ENCODE measurements at places on chromosomes 12 and 14. TPM values are rescaled to one million over a fixed set of nuclear protein-coding genes. Genes with fewer than 3 reads are reported as not detected.
A peak's percentile ranks its signal among the peaks of the same experiment; 100 is the strongest.

DNA sequence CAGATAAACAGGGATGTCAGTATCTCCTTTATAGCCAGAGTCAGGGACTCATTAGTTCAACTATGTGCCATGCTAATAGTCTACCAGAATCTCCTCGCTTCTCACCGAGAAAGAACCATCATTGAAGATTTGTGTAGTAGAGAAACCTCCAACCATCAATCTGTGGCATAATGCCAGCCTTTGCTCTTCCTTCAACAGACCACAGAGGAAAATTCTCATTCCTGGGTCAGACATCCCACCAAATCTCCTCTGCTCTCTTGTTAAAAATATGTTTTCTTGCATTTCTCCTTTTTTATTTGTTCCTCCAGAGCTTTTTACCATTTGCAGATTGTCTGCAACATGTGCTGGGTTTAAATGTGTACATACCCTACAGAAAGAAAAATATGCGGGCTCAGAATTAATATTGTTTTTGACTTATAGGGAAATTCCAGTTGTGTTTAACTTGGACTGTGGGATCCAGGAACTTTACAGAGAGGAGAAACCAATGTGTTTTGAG is 64.9 kb downstream of the LLPH start:
- H3K4me3 ChIP-seq = no peak overlapping the region
- 0 out of 2 replicates have a peak, but pooled peaks cover 8% of the 10 kb centered on the region for H3K27me3 ChIP-seq
- no peak overlapping the region for H3K27ac ChIP-seq
- H3K4me1 ChIP-seq = no peaks in the 10 kb centered on the region
- no peak for DNase-seq

GRCh38 chr14:95044463-95045105 is 112.7 kb downstream of the DICER1 start:
- H3K27ac ChIP-seq = no peak overlapping the region
- peaks cover 19% of the 10 kb centered on the region for H3K27me3 ChIP-seq
- no peak overlapping the region for H3K4me3 ChIP-seq
- no peaks in the 10 kb centered on the region for H3K4me1 ChIP-seq

- no peaks in the 10 kb centered on the region for H3K27me3 ChIP-seq
- no peak for DNase-seq
- no peaks in the 10 kb centered on the region for H3K4me1 ChIP-seq
- no peaks in the 10 kb centered on the region for H3K36me3 ChIP-seq
These were observed 42.3 kb downstream of the FZD10 start for GRCh38 chr12:130204541-130204953.

- peaks cover 9% of the 10 kb centered on the region for H3K36me3 ChIP-seq
- H3K4me1 ChIP-seq = no peaks in the 10 kb centered on the region
- H3K4me3 ChIP-seq = no peak overlapping the region
- DNase-seq = no peak
- no peak overlapping the region for H3K27ac ChIP-seq
- no peaks in the 10 kb centered on the region for H3K27me3 ChIP-seq
These were observed 8.2 kb downstream of the TDG start for GRCh38 chr12:103973909-103974308.

DNA sequence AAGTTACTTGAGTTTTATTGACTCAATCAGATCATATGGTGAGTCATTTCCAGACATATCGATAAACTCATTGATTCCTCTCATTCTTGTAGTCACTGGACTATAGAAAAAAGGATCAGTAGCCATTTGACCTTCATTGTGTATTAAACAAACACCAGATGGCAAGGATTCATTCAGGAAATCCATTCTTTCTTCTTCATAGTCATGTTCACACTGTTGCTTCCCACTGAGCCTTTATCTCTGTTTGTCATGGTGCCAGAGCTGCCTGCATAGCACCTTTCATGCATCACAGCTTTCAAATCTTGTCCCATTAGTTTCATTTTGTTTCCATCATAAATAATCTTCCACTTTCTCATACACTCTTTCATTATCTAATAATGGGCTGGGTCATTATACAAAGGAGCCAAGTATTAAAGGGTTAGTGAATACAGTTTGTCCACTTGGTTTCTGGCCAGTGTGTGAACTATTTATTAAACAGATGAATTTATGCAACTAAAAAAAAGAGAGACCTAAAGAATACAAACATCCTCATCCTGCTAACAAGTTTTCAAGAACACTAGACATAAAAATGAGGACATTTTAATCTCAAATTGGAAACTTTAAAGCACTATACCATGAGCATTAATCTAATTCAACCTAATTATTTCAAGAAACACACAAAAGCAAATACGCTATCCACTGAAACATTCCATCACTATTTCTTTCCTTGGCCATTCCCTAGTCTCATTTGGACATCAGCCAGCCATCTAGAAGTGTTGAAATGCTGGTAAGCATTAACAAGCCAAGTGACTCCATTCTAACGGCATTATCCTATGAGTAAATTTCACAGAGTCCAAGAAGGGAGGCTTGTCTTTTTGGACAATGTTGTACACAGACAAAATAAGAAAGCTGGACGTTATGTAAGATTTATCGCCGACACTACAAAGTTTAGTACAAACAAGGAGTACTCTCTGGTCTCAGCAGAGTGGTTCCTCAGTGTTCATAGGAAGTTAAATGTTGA is 476.5 kb downstream of the FOXG1 start:
- H3K27me3 ChIP-seq = no peaks in the 10 kb centered on the region
- no peaks in the 10 kb centered on the region for H3K4me1 ChIP-seq
- no peak overlapping the region for H3K27ac ChIP-seq
- DNase-seq = no peak
- H3K36me3 ChIP-seq = no peaks in the 10 kb centered on the region

- peaks cover 8% of the 10 kb centered on the region for H3K4me1 ChIP-seq
- DNase-seq = no peak
- no peak overlapping the region for H3K4me3 ChIP-seq
- no peaks in the 10 kb centered on the region for H3K36me3 ChIP-seq
These were observed 10.9 kb downstream of the SYNDIG1L start for GRCh38 chr14:74415115-74415437.

- no peak overlapping the region for H3K27ac ChIP-seq
- H3K4me1 ChIP-seq = peaks cover 22% of the 10 kb centered on the region
These were observed 19.0 kb downstream of the RIN3 start for GRCh38 chr14:92532490-92533163.

- no peaks in the 10 kb centered on the region for H3K27me3 ChIP-seq
- H3K27ac ChIP-seq = no peak overlapping the region
- no peaks in the 10 kb centered on the region for H3K4me1 ChIP-seq
- no peaks in the 10 kb centered on the region for H3K36me3 ChIP-seq
- H3K4me3 ChIP-seq = no peak overlapping the region
These were observed 39.9 kb downstream of the SOS2 start for GRCh38 chr14:50191499-50191898.

DNA sequence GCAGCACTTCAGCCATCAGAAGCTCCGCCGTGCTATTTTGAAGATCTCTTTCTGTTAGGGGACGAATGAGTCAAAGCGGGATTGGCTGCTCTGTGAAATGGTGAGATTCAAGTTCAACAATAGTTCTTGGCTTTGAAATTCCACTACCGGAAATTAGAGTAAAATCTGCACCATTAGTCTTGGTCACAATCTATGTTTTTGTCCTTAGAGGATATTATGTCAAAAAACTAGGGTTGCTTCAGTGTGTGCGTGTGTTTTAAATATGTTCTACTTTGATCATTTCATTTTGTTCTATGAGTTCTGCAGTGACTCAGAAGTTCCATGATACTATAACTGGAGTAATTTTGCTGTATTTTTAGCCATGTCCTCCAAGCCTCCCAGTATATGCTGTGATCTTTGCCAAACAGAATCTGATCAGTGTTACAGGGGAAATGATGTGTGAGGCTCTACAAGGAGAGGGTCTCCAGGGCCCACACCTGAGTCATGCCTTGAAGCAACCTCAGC is 22.6 kb downstream of the GPHB5 start:
- H3K4me1 ChIP-seq = no peaks in the 10 kb centered on the region
- DNase-seq = no peak
- H3K36me3 ChIP-seq = no peaks in the 10 kb centered on the region
- no peak overlapping the region for H3K27ac ChIP-seq
- no peak overlapping the region for H3K4me3 ChIP-seq
- peaks cover 51% of the 10 kb centered on the region for H3K27me3 ChIP-seq

Gene MYF5
- not detected for total RNA-seq

Gene WDR20
- 21.1 TPM for total RNA-seq

DNA sequence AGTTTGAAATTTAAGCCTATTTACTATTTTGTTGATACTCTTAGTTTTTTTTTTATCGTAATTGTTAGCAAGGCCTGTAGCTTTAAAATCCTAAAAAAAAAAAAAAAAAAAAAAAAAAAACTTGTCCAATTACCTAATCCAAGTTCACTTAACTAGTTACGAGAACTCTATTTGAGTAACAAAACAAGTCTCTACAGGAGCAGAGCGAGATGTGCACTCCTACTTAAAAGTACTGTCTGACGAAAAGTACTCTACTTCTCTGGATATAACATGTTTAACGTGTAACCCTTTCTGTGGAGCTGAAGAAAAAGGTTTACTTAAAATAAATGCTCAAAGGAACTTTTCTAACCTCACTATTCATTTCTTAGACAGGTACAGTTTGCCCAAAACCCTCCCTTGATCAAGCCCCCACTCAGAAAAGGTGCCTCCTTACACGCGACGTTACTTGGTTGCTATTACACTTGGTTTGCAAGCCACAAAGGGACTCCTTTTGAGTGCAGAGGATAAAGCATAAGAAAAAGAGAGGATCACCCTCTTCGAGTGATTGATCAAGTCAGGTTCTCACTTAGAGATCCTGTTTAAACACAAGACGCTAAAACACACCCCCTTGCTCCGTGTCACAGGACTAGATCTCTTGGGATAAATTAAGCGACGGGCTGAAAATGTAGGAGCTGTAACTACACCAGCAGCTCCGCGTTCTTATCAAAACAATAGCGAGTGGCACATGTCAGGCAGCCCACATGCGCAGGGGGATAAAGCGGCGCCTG is 2.2 kb downstream of the BAZ1A start:
- H3K27ac ChIP-seq = peak overlapping the region; percentile 99
- no peaks in the 10 kb centered on the region for H3K27me3 ChIP-seq
- H3K36me3 ChIP-seq = no peaks in the 10 kb centered on the region
- DNase-seq = no peak

- no peak overlapping the region for H3K4me3 ChIP-seq
- no peaks in the 10 kb centered on the region for H3K27me3 ChIP-seq
- H3K27ac ChIP-seq = no peak overlapping the region
- H3K4me1 ChIP-seq = no peaks in the 10 kb centered on the region
These were observed 775.7 kb downstream of the SLC6A15 start for GRCh38 chr12:84136862-84137367.

Gene HOXC5
- total RNA-seq = 1.1 TPM

DNA sequence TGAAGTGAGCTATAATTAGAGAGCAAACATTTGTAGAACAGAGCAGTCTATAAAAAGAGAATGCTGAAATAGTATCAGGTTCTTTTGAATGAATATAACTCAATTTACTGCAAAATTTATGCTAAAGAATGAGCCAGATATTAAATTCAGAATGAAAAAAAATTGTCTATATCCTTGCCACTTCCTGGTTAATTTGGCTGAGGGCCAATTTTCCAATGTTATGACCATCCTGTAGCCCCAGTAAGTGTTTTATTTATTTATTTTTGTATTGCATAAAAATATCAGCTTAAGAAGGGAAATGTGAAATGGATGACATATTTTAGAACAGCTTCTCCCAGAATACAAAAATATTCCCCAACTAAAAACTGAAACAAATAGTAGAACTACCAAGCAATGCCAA is 263.4 kb downstream of the SOX5 start:
- no peaks in the 10 kb centered on the region for H3K36me3 ChIP-seq
- H3K4me1 ChIP-seq = no peaks in the 10 kb centered on the region
- H3K27ac ChIP-seq = no peak overlapping the region
- no peak for DNase-seq
- no peaks in the 10 kb centered on the region for H3K27me3 ChIP-seq
- no peak overlapping the region for H3K4me3 ChIP-seq

- no peaks in the 10 kb centered on the region for H3K36me3 ChIP-seq
- no peak for DNase-seq
- no peaks in the 10 kb centered on the region for H3K4me1 ChIP-seq
- H3K4me3 ChIP-seq = no peak overlapping the region
These were observed 91.0 kb upstream of the MON2 start for GRCh38 chr12:62375603-62376002.

Gene RNU6-8
- total RNA-seq = not detected

- no peak overlapping the region for H3K27ac ChIP-seq
- H3K4me1 ChIP-seq = no peaks in the 10 kb centered on the region
- H3K36me3 ChIP-seq = no peaks in the 10 kb centered on the region
These were observed 21.0 kb upstream of the GRIP1 start for GRCh38 chr12:66699738-66700482.

GRCh38 chr12:65603438-65604351 is 220.6 kb upstream of the HMGA2 start:
- peak overlapping the region; percentile 45 for H3K4me3 ChIP-seq
- H3K4me1 ChIP-seq = peaks cover 80% of the 10 kb centered on the region
- H3K27me3 ChIP-seq = no peaks in the 10 kb centered on the region
- H3K27ac ChIP-seq = peak overlapping the region; percentile 94
- no peaks in the 10 kb centered on the region for H3K36me3 ChIP-seq

- H3K27me3 ChIP-seq = no peaks in the 10 kb centered on the region
- peaks cover 39% of the 10 kb centered on the region for H3K36me3 ChIP-seq
- no peak overlapping the region for H3K4me3 ChIP-seq
- DNase-seq = no peak
- no peak overlapping the region for H3K27ac ChIP-seq
- H3K4me1 ChIP-seq = no peaks in the 10 kb centered on the region
These were observed 9.5 kb upstream of the RAB35 start for GRCh38 chr12:120125792-120126634.

All from HCT116 (cell line).